Fibroblast of skin of abdomen (primary cell): ENCODE measurements at places on chromosomes 12 and 14.

GRCh38 chr12:38477340-38478090 is 160.9 kb downstream of the ALG10B start:
- DNase-seq, result no peak

DNA sequence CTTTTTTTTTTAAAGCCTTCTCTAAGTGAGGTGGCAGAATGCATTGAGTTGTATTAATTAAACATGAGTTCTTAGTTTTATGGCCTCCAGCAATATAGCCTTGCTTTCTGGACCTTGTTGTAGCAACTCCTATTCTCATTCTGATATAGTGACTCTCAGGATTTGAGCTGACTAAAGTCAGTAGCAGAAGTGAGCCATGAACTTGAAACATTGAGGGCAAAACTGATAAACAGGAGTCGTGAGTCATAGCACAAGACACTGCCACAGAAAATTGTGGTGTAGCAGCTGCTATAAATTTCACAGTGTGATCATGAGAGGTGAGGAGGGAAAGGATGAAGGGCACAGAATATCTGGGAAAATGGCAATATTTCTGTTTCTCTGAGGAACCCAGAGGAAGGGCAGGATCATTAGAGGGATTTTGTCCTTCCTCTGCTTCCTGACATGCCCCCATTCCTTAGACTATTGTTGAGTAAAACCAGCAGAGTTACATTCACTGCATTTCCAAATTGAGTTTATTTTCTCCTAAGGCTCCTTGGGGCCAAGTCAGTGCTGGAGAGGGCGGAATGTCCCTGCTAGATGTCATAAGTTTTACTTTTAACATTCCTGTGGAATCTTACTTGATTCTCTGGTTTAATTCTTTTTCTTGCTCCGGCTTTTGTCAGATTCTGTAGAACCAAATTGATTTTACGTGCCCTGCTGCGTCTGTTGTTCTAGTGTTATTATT is 7.5 kb downstream of the KLRG1 start:
- DNase-seq, result peak; percentile 1

- DNase-seq, result no peak
Measured at GRCh38 chr14:24873551-24873950, 176.4 kb downstream of the STXBP6 start.

DNA sequence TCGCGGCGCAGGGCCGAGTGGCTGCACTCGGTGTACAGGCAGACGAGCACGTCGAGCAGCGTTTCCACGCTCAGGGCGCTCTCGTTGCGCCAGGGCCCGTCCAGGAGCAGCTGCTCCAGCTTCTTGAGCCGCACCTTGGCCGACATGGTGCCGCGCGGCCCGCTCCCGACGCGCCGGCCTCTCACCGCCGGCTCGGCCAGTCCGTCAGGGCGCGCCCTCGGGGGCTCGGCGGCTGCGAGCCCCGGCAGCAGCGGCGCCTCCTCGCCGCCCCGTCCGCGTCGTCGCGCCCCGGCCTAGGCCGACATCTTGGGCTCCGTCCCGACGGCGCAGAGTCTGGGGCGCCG is 349 bp downstream of the CDC42BPB start:
- DNase-seq, result no peak

GRCh38 chr12:76470028-76470939 is 89.3 kb downstream of the OSBPL8 start:
- peak; percentile 92 for DNase-seq

GRCh38 chr14:92224358-92224954 is 98.5 kb upstream of the SLC24A4 start:
- DNase-seq, result peak; percentile 42

GRCh38 chr12:117863002-117863709 is 105.6 kb downstream of the KSR2 start:
- DNase-seq, result peak; percentile 14

GRCh38 chr14:92938235-92938875 is 15.4 kb downstream of the CHGA start:
- no peak for DNase-seq

GRCh38 chr12:121537814-121538698 is 42.8 kb downstream of the KDM2B start:
- no peak for DNase-seq

GRCh38 chr12:8554451-8555195 is 13.9 kb upstream of the CLEC4E start:
- DNase-seq, result peak; percentile 26

- DNase-seq, result no peak
Measured at GRCh38 chr14:68639000-68639757, 153.7 kb downstream of the ZFP36L1 start.

- DNase-seq, result no peak
Measured at GRCh38 chr12:14086838-14087237, 105.4 kb upstream of the GRIN2B start.

DNA sequence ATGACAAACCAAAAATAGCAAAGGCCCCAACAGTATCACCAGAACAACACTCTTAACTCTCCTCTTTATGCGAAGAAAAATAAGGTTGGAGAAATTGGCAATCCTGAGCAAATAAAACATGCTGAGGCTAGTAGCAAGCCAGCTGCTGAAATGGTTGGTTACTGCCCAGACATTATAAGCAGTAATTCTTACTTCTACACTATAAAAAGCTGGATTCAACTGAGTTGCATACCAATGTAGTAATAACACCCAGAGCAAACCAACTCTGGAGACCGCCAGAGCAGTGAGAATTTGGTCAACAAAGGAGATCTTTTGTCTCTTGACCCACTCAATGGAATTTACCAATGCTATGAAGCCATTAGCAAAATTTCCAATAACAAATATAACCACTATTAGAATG is 628 bp downstream of the TAS2R30 start:
- DNase-seq, result no peak

DNA sequence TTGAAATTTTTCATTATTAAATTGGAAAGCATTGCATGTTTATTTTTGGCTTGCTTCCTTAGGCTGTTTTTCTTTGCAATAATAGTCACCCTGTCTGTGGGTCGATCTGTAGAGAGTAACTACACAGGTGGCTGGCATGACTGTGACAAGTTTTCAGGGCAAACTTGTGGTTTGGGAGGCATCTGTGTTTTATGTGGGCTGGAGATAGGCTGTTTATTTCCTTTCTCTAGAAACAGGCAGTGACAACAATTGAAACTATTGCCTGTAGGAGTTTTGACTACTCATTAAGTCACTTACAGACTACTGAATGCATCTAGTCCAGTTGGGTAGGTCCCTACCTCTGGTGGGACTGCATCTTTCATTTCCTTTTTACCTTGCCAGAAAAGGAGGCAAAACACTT is 155.6 kb downstream of the DYRK2 start:
- no peak for DNase-seq

DNA sequence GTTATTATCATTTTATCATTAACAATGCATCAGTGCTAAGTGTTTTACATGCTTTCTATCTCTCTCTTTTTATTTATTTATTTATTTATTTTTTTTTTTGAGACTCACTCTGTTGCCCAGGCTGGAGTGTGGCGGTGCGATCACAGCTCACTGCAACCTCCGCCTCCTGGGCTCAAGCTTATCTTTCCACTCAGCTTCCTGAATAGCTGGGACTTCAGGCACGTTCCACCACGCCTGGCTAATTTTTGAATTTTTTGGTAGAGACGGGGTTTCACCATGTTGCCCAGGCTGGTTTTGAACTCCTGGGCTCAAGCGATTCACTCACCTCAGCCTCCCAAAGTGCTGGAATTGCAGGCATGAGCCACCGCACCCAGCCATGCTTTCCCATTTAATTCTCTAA is 3.9 kb upstream of the BTG1 start:
- DNase-seq, result no peak

GRCh38 chr12:11702959-11703358 is 53.5 kb downstream of the ETV6 start:
- DNase-seq, result no peak

GRCh38 chr14:55354500-55354899 is 57.1 kb downstream of the ATG14 start:
- DNase-seq, result peak; percentile 28

DNA sequence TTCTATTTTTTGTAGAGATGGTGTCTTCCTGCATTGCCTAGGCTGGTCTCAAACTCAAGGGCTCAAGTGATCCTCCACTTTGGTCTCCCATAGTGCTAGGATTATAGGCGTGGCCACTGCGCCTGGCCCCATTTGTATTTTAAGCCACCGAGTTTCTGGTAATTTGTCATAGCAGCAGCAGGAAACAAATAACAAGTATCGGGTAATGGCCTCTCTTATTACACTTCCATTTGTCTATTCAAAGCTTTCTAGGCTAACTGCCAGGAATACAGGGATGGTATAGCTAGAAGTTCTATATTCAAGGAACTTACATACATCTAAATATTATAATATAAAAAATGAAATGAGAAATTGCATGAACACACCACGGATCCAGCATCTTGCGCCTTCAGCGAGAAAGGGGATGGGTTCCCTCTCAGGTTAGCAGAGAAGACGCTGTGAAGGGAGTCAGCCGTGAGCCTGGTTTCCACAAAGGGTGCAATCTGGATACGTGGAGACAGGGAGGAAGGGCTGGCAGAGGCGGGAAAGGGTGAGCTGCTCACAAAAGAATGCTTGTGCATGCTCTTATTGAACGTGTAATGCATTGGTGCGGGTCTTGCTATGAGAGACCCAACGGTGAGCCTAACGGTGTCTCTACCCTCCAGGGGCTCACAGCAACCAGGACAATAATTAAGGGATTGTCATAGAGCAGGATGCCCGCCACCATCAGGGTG is 9.5 kb downstream of the BDKRB1 start:
- no peak for DNase-seq

DNA sequence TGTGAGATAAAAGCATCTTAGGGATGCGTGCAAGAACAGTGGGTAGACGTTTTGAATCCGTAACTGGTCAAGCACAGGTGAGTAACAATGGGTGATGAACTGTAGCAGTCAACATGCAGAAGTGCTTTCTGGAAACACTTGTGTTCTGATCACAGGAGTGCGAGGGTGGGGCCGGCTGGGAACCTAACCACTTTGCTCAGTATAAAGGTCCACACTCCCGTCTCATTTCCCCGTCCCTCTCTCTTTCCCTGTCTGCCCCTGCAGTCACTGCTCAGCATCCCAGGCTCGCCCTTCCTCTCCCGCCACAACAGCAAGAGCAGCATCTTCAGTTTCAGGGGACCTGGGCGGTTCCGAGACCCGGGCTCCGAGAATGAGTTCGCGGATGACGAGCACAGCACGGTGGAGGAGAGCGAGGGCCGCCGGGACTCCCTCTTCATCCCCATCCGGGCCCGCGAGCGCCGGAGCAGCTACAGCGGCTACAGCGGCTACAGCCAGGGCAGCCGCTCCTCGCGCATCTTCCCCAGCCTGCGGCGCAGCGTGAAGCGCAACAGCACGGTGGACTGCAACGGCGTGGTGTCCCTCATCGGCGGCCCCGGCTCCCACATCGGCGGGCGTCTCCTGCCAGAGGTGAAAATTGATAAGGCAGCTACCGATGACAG is 127.1 kb downstream of the FIGNL2 start:
- peak; percentile 7 for DNase-seq

DNA sequence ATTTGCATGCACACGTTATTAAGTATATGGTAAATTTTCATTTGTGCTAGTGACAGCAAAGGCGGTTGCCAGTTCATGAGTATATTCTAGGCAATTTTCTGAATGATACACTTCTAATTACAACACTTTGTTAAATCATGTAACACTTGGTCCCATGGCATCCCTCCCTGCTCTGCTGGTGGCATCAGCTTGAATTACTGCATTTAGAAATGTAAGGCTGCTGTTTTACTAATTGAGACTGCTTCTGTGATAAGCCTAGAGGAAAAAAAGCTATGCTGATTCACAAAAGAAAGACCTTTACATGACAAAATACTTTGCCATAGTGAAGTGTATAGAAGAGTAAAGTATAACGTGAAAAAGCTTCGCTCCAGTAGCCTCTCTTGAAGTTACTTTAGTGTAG is 636.1 kb downstream of the KCNH5 start:
- DNase-seq, result no peak

GRCh38 chr12:118185602-118186397 is 49.9 kb downstream of the PEBP1 start:
- no peak for DNase-seq

GRCh38 chr12:69698054-69698453 is 1.0 kb downstream of the BEST3 start:
- no peak for DNase-seq

- peak; percentile 91 for DNase-seq
Measured at GRCh38 chr12:115444346-115444745, 760.4 kb upstream of the TBX3 start.
